ENCODE measurements at places on chromosomes 6 and 20.
A peak's percentile ranks its signal among the peaks of the same experiment; 100 is the strongest.

DNA sequence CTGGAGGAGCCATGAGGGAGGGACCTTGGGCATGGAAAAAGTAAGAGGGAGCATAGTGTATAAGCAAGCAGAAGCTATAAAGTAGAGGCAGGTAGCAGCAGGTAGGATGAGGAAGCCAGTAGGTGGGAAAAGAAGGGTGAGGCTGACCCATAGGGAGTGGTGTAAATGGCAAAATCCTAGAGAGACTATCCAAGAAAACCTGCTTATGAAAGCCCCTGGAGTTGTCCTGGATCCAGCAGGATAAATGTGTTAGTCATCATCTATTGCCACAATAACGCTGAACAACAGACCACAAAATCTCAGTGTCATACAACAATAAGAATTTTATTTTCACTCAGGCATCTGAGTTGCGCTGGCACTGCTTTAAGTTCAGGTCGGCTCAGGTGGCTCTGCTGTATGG is 30.2 kb downstream of the CHD6 start:
- DNase-seq: no peak

DNA sequence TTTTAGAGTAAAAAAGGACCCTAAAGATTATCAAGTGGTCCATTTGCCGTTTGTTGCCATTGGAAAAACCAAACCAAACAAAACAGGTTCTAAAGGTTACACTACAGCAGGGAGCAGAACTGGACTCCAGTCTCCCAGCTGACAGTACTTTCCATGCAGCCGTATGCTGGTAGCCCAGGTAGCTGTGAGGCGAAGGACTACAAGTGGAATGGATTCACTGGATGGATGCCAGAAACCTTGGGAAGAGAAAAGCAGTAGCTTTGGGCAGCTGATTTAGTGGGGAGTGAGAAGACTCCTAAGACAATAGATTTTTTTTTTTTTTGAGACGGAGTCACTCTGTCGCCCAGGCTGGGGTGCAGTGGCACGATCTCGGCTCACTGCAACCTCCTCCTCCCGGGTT is 88.3 kb downstream of the SASH1 start:
- DNase-seq: no peak

DNA sequence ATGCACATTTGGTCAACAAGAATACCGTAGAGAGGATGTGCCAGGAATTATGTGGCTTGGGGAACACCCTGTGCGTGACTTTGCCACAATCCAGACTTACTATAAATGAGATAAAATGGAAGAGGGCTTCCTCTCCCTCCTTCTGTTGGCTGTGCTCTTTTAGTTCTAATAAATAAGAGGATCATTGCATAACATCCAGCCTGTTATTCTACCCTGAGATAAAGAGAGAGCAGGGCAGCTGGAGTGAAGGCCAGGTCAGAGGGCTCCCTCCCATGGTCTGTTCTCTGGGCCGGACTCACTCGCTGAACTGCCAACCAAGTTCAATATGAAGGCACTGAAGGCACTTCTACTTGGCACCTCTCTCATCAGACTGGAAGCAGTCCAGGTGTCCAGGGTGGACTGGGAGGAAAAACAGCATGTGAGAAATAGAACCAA is 91.7 kb downstream of the MTFR2 start:
- DNase-seq: no peak

GRCh38 chr6:31128093-31128676 is 7.9 kb upstream of the CDSN start:
- peak; percentile 92 for DNase-seq

DNA sequence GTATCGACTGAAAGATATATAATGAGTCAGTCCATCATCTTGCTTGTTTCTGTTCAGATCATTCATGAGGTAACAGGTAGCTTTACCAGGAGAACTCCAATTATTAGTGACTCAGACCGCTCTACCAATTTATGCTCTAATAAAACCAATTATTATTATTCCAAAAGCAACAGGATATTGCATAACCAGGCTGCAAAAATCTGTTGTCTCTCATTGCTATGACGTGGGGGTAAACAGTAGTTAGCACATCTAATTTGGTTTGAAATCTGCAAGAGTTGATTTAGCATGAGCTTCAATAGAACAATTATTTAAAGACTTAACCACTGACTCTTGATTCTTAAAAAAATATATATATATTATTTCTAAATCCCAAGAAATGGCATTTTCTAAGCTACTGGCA is 90.9 kb upstream of the MAP7 start:
- no peak for DNase-seq

GRCh38 chr6:14876778-14877613 is 368.9 kb upstream of the JARID2 start:
- DNase-seq: no peak

DNA sequence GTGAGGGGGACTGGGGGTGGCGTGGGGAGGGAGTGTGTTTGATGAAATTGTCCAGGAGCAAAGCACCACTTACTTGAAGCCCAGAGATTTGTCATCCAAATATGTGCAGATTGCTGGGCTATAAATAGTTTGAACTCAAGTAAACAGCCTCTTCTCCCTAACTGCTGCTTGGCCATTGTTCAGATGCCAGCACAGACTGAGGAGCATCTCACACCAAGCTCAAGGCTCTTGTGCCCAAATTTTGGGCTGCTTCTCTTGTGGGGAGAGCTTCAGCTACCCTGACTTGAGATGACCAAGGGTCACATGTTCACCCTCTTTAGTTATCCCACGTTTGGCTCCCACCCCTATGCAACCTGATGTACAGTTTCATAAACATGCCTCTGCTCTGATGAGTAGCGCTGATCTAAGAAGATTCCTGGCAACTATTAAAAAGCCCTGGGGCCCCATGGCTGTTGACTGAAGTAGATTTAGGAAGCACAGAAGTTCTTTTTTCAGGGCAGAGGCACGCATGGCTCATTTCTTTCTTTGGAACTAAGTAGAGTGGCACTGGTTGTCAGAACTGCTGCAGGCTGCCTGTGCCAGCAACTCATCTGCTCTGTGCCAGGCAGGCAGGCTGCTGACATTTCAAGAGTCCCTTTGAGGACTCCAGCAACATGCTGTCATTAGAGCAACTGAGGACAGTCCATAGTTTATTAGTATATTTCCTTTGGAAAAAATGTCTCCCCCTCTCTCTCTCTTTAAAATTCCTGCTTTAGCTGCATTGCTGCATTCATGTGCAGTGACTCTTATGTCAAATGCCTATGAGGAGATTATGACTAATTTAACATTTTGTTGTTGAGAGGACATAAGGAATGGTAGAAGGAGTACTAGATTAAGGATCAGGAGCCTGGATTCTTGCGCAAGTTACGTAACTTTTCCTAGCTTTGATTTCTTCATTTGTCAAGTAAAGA is 9.6 kb upstream of the PKIG start:
- DNase-seq: no peak

DNA sequence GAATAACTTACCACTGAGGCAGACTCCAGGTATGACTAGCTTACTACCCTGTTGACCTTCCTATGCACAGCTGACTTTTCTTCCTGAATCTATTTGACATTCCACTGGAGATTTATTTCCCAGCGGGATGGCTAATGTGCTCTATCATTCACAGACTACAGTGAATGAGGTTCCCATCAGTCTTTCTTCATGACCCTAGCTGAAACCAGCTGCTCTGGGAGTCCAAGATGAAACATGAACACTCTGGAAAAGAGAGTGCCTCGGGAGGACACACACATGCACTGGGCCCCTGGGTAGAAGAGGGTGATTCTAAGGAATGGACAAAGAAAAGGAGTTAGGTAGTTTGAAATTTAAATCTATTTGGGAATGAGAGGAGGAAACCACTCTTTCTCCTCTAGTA is 82.6 kb upstream of the DST start:
- no peak for DNase-seq

- DNase-seq: no peak
Measured at GRCh38 chr6:159036673-159037072, 8.1 kb downstream of the TAGAP start.

DNA sequence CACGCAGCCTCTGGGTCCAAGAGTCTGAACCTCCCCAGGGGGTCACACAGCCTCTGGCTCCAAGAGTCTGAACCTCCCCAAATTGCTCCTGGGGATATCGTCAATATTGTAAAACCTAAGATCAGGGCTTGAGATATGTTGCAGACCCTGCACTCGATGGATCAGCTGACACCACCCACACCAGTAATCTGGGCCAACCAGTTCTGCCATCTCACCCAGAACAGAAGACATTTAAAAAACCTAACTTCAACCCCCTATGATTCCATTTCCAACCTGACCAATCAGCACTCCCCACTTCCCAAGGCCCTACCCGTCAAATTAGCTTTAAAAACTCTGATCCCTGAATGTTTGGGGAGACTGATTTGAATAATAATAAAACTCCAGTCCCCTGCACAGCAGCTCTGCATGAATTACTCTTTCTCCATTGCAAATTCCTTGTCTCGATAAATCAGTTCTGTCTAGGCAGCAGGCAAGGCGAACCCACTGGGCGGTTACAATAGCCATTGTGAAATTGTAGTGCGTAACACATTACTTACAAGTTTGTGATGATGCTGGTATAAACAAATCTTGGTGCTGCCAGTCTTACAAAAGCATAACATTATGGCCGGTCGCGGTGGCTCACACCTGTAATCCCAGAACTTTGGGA is 32.4 kb upstream of the FAM135A start:
- DNase-seq: no peak

DNA sequence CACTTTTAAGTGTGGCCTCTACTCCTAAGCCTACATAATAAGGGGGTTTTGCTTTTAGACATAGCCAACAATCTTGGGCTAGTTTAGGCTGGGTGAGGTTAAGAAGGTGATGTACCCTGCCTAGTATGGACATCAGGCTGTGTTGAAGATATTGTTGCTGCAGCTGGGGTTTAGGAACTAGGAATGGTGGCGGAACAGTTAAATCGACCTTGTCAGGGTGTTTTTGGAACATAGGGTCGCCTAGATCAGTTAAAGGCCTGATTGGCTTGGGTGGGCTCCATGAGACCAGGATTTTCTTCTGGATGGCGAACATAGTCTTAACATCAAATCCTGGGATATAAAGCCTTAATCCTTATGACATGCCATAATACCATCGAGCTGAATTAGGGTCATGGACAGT is 156.1 kb downstream of the TRIM27 start:
- no peak for DNase-seq

GRCh38 chr20:47487175-47487917 is 14.3 kb upstream of the NCOA3 start:
- DNase-seq: peak; percentile 70

DNA sequence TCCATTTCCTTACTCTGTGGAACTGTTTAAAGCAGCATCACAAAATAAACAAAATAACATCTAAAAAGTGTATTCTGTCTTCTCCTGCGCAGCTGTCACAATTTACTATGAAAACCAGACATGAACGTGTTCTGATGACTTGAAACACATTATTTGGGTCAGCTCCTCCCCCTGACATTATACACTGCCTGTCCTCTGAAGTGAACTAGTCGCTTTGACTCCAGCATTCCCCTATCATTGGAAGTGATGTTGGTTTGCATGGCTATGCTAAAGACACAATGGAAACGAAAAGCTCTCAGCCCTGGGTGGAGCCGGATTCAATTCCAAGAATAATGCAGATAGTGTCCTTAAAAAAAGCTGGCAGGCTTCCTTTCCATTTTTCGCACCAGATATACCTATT is 125.9 kb downstream of the FYN start:
- DNase-seq: no peak

DNA sequence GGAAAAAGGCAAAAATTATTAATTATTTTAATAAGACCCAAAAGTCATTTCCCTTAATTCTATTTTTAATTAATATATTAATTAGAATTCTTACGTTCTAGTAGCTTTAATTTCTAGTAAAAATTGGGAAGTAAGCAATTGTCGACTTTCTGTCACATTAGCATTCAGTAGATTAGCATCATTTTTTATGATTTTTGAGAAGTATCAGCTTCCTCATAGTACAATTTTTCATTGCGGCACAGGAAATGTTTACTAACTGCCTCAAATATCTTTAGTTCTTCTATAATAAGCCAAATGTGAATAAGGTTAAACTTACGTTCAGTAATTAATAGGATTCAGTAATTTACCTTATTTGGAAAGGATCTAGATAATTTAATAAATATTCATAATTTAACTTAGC is 687.4 kb downstream of the EPM2A start:
- DNase-seq: no peak

GRCh38 chr6:105397987-105398386 is 4.9 kb downstream of the PREP start:
- DNase-seq: no peak

DNA sequence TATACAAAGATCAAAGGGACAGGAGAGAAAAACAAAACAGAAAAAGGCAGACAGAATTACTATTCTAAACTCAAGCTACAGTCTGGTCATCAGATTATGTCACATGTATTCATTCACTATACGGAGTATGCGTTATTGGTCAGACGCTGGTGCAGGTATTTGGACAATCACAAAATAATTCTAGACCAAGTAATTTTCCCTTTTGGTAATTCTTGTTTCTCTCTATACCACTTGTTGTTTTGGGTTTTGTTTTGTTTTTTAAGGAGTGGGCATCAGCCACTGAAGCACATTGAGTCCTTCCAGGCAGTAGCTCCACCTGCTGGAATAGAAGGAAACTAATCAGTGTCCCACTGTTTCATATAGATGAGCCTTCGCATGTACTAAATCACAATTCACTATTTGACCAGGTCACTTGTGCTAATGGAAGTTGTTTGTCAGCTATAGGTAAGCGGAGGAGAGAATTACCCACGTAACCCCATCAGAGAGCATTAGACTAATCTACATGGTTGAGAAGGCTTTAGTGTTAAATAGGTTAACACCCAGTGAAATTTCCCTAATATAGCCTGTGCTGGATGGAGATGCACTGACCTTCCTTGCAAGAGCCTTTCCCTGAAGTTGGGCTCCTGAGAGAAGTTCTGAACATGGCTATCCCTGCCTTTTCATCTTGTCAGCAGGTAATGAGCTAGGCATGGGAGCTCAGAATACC is 77.9 kb downstream of the TNFAIP3 start:
- no peak for DNase-seq

DNA sequence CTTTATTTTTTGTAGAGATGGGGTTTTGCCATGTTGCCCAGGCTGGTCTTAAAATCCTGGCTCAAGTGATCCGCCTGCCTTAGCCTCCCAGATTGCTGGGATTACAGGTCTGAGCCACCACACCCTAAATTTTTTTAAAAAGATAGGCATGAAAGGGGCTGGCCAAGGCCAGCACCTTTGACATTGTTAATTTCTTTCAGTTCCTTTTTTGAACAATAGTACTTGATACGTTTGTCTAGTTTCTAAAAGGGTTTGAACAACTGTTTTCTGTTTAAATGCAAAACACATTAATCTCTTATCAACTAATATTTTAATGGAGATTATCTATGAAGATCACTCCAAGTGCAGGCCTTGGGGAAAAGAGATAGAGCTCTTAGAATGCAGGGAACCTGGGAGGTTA is 37.6 kb upstream of the PTPRK start:
- no peak for DNase-seq

- DNase-seq: no peak
Measured at GRCh38 chr20:50506270-50506579, 4.0 kb upstream of the PTPN1 start.

GRCh38 chr6:168039849-168040248 is 39.2 kb downstream of the FRMD1 start:
- DNase-seq: no peak
